Heart right ventricle (tissue), 16 donors: ENCODE measurements at places on chromosomes 1 and 21. TPM values are rescaled to one million over a fixed set of nuclear protein-coding genes. Genes with fewer than 3 reads are reported as not detected.

PLPPR5 gene
- not detected for total RNA-seq

TNFRSF9 gene
- not detected for total RNA-seq

BTG2 gene
- 37.4 TPM for total RNA-seq

GBP6 gene
- total RNA-seq: not detected

RGS13 gene
- not detected for total RNA-seq

SPRR2G gene
- not detected for total RNA-seq

TACSTD2 gene
- total RNA-seq: 0.21 TPM

DNA sequence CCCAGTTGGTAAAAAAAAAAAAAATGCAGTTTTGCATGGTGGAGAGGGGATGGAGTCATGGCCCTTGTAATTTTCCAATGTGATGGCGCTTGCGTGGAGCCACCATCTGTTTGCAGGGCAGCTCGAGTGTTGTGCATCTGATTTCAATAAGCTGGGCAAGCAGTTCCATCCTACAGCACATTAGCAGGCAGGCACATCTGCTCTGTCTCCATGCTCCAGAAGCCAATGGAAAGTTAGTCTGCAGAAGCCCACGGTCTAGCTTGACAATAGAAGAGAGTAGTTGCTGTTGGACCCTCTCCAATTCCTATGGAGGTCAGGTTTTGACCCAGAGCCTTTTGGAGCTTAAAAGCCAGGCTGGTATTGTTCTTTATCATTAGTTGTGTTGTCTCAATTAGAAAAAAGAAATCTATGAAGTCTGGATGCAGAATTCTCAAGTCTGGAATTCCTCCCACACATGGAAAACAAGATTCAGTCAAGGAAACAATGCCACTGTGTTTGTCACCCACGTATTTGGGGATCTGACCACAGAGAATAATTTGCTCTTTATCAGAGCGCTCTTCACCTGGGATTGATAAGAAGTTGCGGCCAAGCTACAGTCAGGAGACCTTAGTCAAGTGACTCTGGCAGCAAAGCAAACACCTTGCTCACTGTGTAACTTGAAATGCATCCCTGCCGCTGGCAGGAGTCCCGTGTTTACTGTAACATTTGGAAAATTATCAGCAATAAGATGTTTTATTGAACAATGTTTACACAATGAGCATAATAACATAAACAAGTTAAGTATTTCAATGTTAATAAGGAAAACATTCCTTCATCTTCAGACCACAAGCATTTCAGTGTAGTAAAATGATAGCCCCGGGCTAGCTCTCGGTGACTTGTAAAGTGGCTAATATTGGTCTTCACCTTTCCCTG, 20.7 kb downstream of the NGF start:
- no peak for DNase-seq
- no peak overlapping the region for H3K4me3 ChIP-seq
- no peaks in the 10 kb centered on the region for H3K36me3 ChIP-seq
- no peak overlapping the region for H3K27ac ChIP-seq

DNA sequence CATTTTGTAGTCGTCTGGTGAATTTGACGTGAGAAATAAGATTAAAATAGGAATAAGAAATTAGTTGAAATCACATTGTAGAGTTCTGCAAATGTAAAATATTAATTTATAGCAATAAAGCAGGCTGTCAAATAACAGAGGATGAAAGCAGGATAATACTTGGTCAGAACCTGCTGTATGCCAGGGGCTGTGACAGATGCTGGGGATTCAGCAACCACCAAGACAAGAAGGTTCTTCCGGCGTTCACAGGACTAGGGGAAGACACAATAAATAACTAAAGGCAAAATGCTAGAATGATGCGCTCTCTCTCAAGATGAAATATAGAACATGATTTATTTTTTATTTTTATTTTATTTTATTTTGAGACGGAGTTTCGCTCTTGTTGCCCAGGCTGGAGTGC, 6.8 kb upstream of the PARK7 start:
- no peaks in the 10 kb centered on the region for H3K27me3 ChIP-seq
- DNase-seq: no peak
- peak overlapping the region; percentile 53 for H3K4me3 ChIP-seq
- H3K27ac ChIP-seq: peak overlapping the region; percentile 87
- peaks cover 4% of the 10 kb centered on the region for H3K4me1 ChIP-seq
- H3K36me3 ChIP-seq: no peaks in the 10 kb centered on the region

- no peak overlapping the region for H3K27ac ChIP-seq
- H3K36me3 ChIP-seq: no peaks in the 10 kb centered on the region
- H3K27me3 ChIP-seq: peaks cover 17% of the 10 kb centered on the region
- no peak overlapping the region for H3K4me3 ChIP-seq
- H3K4me1 ChIP-seq: no peaks in the 10 kb centered on the region
Measured at GRCh38 chr1:62307895-62308492, 11.2 kb downstream of the KANK4 start.

- no peak for DNase-seq
- H3K27me3 ChIP-seq: no peaks in the 10 kb centered on the region
- H3K4me3 ChIP-seq: no peak overlapping the region
- H3K36me3 ChIP-seq: no peaks in the 10 kb centered on the region
- no peak overlapping the region for H3K27ac ChIP-seq
- no peaks in the 10 kb centered on the region for H3K4me1 ChIP-seq
Measured at GRCh38 chr1:179547021-179547535, 28.7 kb downstream of the NPHS2 start.

DNA sequence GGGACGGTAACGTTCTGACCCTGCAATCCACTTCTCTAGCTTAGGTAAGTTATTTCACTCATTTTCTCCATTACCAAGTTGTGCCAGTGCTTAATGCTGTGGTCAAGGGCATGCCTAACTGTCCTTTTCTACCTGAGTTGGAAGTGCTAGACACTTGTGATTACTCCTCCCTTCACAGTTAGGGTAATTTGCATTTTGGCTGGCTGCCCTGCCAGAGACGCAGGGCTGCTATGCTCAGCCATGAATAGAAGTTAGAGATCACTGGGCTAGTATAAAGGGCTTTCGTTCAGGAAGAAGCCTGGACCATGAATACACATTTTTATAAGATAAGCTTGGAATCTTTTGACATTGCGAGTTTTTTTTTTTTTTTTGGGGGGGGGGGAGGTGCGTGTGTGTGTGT, 633.2 kb upstream of the NEGR1 start:
- no peaks in the 10 kb centered on the region for H3K4me1 ChIP-seq
- H3K36me3 ChIP-seq: no peaks in the 10 kb centered on the region
- no peak overlapping the region for H3K27ac ChIP-seq
- no peak overlapping the region for H3K4me3 ChIP-seq

GRCh38 chr1:188317894-188318293, 1489.1 kb downstream of the PLA2G4A start:
- no peaks in the 10 kb centered on the region for H3K4me1 ChIP-seq
- no peak for DNase-seq
- H3K27me3 ChIP-seq: no peaks in the 10 kb centered on the region
- H3K4me3 ChIP-seq: no peak overlapping the region

DNA sequence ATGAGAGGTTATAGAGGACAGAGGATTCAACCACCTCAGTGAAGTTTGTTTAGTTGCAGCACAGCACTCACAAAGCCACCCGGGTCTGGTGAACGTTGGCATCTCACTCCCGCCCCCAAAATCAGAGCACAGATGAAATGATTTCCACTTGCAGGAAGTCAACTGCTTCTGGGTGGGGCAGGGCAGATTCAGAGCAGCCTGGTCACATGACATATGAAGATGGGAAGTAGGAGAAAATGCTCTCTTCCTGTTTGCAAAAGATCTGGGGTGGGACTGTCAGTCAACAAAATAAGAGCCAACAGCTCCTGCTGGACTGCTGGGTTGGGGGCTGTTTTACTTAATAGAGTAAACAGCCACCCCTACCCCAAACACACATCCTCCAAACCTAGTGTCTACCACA, 43.2 kb downstream of the LRRC71 start:
- no peak overlapping the region for H3K27ac ChIP-seq
- peaks cover 27% of the 10 kb centered on the region for H3K36me3 ChIP-seq
- H3K4me1 ChIP-seq: no peaks in the 10 kb centered on the region
- no peaks in the 10 kb centered on the region for H3K27me3 ChIP-seq
- DNase-seq: no peak

DNA sequence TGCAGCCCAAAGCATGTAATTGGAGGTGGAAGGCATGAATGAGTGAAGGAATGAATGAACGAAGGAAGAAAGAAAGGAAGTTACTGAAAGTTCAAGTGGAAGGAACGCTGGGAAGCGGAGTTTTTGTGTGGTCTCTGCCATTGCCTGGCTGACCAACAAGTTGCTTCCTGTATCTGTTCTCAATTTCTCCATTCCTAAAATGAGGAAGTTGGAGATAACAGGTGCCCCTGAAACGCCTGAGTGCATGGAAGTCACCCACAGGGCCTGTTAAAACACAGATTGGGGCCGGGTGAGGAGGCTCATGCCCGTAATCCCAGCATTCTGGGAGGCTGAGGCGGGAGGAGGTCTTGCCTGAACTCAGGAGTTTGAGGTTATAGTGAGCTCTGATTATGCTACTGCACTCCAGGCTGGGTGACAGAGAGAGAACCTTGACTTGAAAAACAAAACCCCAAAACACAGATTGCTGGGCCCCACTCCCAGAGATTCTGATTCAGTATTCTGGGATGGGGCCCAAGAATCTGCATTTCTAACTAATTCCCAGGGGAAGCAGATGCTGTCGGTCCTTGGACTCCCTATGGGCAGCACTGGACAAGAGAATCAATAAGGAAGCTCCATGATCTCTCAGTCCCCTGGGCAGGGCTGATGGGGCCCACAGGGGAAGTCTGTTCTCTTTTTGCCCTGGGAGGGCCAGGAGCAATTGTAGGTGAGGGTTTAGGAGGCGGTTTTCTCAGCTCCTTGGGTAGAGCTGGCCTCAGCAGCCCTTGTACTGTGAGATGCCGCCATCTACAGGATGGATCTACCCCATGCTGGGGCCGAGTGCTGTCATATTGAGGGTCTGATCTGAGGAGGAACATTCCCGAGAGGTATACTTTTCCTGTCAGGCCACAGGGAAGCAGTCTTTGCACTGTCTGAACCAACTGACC, 3.3 kb upstream of the CNR2 start:
- H3K36me3 ChIP-seq: no peaks in the 10 kb centered on the region
- no peaks in the 10 kb centered on the region for H3K4me1 ChIP-seq
- peak; percentile 56 for DNase-seq
- H3K27ac ChIP-seq: no peak overlapping the region
- H3K4me3 ChIP-seq: no peak overlapping the region
- H3K27me3 ChIP-seq: no peaks in the 10 kb centered on the region

- H3K36me3 ChIP-seq: no peaks in the 10 kb centered on the region
- peak overlapping the region; percentile 100 for H3K27ac ChIP-seq
- peak overlapping the region; percentile 52 for H3K4me3 ChIP-seq
- no peaks in the 10 kb centered on the region for H3K27me3 ChIP-seq
Measured at GRCh38 chr1:36160949-36161485, 5.1 kb downstream of the MAP7D1 start.

GRCh38 chr21:46394595-46395104, 64.0 kb upstream of the DIP2A start:
- no peak overlapping the region for H3K4me3 ChIP-seq
- H3K27ac ChIP-seq: no peak overlapping the region
- H3K27me3 ChIP-seq: no peaks in the 10 kb centered on the region
- peaks cover 3% of the 10 kb centered on the region for H3K4me1 ChIP-seq
- H3K36me3 ChIP-seq: no peaks in the 10 kb centered on the region

- no peak for DNase-seq
- H3K27ac ChIP-seq: no peak overlapping the region
- no peak overlapping the region for H3K4me3 ChIP-seq
- no peaks in the 10 kb centered on the region for H3K27me3 ChIP-seq
- H3K4me1 ChIP-seq: peaks cover 3% of the 10 kb centered on the region
Measured at GRCh38 chr1:174742805-174743653, 256.7 kb upstream of the CACYBP start.

DNA sequence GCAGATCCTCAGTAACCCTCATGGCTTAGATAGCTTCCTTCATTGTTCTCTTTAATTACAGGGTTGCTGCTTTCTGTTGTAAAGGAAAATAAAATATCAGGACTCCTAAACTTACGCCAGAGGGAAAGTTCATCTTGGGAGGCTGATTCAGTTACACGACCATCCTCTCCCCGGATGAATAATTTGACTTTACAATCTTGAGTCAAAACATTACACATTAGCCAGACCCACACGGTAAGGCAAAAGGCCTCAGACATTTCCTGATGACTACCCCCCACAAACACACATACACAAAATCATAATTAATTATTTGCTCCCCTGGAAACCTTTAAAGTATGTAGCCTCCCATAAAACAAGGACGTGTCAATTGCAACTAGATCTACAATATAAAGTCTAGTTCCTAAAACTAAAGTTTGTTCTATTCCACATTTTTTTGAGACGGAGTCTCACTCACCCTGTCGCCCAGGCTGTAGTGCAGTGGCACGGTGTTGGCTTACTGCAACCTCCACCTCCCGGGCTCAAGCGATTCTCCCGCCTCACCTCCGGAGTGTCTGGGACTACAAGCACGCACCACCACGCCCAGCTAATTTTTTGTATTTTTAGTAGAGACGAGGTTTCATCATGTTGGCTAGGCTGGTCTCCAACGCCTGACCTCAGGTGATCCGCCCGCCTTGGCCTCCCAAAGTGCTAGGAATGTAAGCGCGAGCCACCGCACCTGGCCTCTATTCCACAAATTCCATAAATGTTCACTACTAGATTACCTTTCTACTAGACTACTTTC, 830 bp upstream of the PRDX1 start:
- no peaks in the 10 kb centered on the region for H3K27me3 ChIP-seq
- no peaks in the 10 kb centered on the region for H3K36me3 ChIP-seq
- peak overlapping the region; percentile 76 for H3K4me3 ChIP-seq
- H3K27ac ChIP-seq: peak overlapping the region; percentile 94
- peaks cover 28% of the 10 kb centered on the region for H3K4me1 ChIP-seq
- DNase-seq: no peak

- no peaks in the 10 kb centered on the region for H3K27me3 ChIP-seq
- no peaks in the 10 kb centered on the region for H3K4me1 ChIP-seq
Measured at GRCh38 chr1:196678510-196678884, 26.7 kb downstream of the CFH start.

DNA sequence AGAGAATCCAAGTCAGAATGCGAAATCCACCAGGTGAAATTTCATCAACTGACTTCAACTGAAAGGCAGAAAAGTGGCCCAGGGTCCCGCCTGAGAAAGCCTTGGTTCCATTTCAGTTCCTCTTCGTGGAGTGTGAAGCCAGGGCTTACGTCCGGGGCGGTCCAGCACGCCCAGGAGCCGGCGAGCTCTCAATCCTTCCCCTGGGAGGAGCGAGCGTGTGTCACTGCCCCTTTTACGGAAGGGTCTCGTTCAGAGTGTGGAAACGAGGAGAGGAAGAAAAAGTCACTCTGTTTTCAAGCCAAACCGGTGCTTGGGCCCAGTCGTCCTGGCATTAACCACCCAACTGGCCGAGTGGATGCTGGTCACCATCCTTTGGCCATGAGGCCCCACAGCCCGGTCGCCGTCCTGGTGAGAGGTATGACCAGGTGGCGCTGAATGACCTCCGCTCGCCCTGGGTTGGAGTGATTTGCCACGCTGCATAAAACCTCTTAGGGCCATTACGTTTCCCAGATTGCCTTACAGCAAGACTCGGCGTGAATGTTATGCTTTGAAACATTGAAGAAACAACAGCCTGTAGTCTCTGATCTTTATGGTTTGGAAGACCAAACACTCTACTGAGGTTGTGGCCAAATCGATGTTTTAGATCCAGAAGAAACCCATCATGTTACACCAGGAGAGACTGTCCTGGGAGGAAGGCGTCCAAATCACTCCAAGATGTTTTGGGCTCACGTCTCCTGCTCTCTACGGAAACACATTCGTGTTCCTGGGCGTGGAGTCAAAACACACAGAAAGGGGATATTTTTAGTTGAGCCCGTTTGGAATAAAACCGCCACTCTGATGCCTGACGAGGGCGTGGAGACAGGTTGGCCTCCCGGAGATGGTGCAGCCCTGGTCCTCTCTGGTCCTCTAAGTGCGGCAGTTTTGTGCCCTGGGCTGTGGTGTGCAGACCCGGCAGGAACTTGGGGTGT, 93.6 kb upstream of the ACTRT2 start:
- H3K4me1 ChIP-seq: no peaks in the 10 kb centered on the region
- no peaks in the 10 kb centered on the region for H3K27me3 ChIP-seq
